ENCODE measurements at places on chromosomes 5 and 9.

DNA sequence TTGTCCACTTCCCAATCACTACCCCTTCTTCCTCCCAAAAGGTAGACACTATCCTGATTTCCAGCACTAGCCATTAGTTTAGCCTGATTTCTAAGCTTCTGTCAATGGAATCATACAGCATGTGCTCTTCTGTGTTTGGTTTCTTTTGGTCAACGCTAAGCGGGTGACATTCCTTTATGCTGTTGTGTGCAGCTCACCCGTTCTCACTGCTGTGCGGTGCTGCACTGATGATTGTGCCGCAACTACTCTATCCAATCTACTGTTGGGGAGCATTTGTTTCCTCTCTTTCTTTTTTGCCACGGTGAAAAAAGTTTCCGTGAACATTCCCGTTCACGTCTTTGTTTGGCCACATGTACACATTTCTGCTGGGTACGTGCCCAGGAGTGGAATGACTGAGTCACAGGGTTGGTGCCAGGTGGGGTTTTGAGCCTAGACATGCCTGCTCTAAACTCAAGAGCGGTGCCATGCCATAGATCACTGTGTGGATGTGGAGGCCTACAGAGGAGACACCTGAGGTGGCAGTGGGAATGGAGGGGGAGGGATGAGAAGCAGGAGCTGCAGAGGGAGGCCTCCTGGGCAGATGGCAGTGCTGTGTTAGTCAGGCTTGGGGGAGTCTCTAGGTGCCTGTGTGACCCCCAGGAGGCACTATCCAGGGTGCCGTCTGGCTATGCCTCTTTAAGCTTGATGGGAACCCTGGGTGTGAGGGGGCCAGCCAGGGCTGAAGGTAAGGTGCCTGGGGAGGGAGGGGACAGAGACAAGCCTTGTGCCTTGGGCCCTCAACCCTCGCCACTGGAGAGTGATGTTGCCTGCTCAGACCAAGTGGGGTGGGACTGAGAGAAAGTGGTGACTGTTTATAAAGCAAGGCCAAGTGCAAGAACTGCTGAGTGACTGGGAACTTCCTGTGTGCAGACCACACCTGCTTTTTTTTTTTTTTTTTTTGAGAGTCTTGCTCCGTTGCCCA is 11.4 kb upstream of the ANKRD33B start:
- ATAC-seq, result peak; percentile 44

DNA sequence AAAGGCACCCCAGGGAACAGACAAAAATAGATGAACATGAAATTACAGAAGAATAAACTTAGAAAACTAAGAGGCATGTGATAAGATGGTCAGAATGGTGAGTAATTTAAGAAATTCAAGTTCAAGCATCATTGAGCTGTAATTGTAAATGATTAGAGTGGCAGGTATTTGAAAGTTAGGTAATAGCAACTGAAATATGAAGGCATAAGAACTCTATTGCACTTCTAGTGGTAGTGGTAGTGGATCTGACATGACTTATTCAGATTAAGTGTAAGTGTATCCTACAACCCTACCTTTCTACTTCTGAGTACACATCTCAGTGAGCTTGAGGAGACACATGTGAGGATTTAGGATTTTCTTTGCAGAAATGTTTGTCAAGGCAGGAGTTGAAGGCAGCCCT is 192.9 kb upstream of the RIOK2 start:
- ATAC-seq, result no peak

- ATAC-seq, result no peak
Measured at GRCh38 chr5:120405286-120405864, 58.7 kb upstream of the PRR16 start.

GRCh38 chr9:19201899-19202891 is 28.3 kb upstream of the DENND4C start:
- ATAC-seq, result no peak

DNA sequence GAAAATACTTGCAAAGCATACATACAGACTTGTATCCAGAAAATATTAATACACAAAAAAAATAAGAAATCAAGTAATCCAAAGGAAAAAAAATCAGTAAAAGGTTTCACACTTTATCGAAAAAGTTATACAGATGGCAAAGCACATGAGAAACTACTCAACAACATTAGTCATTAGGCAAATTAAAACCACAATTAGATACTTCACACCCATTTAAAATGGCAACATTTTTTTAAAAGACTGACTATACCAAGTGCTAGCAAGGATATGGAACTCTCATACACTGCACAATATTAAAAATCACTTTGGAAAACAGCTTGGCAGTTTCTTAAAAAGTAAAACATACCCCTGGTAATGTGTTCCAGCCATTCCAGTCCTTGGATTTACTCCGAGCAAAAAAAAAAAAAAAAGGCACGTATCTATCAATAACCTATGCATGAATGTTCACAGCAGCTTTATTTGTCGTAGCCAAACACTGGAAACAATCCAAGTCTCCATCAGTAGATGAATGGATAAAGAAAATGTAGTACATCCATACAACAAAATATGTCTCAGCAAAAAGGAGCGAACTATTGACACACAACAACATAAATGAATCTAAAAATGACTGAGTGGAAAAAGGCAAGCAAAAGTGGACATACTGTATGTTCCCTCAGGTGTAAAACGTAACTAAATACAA is 66.0 kb downstream of the GNAQ start:
- ATAC-seq, result no peak

Measured in activated T-helper 17 cell treated with anti-CD3 and anti-CD28 coated beads, Interleukin-2, amount 50 U/mL, for 72 hours (primary cell).